Frontal cortex (tissue), 4 donors: ENCODE measurements at places on chromosomes 11 and 22.

GRCh38 chr11:79902493-79902892 is 461.7 kb upstream of the TENM4 start:
- DNase-seq: no peak

- DNase-seq: no peak
Measured at GRCh38 chr22:21582801-21583740, 15.6 kb downstream of the UBE2L3 start.

DNA sequence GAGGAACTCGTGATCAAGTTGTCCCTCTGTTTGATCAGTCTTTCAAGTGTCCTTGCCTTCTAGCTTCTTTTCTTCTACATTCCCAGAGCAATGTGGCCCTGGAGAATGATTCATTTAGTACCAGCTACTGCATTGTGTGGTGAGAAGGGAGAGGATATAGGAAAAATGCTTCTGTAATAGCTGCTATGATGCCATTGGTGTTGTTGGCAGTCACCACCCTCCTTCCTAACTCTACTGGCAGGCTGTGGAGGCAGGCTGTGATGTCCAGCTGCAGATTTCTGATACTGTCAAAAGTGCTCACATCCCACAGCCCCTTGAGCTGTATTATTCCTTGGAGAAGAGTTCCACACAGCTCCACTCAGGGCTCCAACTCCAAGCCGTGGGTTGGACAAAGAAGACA is 52.8 kb downstream of the ENDOD1 start:
- no peak for DNase-seq

GRCh38 chr11:124405581-124405980 is 6.8 kb upstream of the OR8B3 start:
- DNase-seq: no peak

GRCh38 chr11:125348141-125348651 is 147.9 kb downstream of the FEZ1 start:
- no peak for DNase-seq

DNA sequence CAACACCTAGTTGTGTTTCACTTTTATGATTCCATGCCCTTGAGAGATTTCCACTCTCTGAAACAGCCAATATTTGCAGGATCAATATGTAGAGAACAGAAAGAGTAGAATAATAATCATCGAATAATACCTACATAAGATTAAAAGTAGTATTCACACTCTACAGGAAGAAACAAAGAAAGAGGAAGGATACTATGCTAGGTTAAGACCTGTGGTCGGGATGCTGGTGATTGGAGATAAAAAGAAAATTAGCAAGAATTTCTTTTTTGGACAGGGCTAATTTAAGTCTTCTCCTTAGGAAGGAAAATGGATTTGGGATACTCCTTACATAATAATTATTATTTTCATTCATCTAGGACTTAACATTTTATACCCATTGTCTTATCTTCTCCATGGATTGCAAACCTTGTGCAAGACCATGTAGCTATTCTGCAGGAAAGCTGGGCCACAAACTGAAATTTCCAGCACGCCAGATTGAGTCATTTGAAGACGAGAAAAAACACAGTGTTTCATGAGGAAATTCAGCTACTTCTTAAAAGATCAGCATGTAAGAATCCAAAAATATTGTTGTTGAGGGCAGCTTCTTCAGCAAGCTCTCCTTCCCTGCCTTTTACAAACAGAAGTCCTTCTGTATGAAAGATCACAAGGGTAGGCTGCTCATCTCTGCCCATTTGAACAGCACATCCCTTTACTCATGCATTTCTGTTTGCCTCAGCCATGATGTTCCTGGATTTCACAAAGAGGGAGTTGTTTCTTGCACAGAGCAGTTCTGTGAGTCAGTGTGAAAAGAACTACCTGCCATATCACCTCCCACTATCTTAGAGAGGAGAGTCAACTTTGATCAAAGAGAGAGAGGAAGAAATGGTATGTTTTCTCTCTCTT is 90.7 kb downstream of the FAM76B start:
- DNase-seq: no peak

DNA sequence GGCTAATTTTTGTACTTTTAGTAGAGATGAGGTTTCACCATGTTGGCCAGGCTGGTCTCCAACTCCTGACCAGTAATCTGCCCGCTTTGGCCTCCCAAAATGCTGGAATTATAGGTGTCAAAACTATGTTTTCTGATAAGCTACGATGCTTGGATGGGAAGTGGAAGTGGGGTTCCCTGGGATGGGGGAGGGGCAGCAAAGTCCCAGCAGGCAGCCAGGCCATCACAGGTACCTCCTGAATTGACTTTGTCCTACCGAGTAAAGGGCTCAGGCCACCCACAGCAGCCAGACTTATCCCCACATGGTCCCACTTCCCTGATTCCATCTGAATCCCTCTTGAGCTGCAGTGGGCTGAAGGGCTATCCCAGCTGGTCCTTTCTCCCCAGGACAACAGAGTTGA is 6.9 kb downstream of the FTH1 start:
- DNase-seq: no peak

DNA sequence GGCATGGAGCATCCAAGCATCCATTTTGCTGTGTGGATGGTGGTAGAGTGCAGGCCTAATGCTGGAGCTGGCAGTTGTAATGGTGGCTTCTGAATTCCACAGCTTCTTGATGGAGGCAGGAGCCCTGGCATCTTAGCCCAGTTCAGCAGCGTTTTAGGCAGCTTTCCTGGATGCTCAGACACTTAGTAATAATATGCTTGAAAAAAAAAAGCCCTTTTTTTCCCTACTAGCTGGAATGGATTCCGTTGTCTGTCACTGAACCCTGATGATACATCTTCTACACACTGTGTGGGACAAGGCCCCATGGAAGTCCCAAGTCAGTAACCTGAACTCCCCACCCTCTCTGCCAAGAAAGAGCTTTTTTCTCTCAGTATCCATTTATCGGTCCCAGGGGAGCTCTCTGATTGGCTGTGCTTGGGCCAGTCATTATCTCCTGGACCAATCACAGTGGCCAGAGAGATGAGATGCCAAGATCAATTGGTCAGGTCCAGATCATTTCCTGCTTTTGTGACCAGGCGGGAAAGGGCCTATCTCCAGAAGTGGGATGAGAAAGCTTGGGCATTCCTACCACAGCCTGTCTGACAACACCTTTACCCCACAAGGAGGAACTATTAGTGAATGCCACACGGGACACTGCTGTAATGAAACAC is 34.2 kb downstream of the MCM5 start:
- no peak for DNase-seq

GRCh38 chr11:69497221-69497787 is 15.8 kb downstream of the LINC01488 start:
- DNase-seq: peak; percentile 50

- no peak for DNase-seq
Measured at GRCh38 chr11:103633068-103633788, 403.2 kb upstream of the DDI1 start.

DNA sequence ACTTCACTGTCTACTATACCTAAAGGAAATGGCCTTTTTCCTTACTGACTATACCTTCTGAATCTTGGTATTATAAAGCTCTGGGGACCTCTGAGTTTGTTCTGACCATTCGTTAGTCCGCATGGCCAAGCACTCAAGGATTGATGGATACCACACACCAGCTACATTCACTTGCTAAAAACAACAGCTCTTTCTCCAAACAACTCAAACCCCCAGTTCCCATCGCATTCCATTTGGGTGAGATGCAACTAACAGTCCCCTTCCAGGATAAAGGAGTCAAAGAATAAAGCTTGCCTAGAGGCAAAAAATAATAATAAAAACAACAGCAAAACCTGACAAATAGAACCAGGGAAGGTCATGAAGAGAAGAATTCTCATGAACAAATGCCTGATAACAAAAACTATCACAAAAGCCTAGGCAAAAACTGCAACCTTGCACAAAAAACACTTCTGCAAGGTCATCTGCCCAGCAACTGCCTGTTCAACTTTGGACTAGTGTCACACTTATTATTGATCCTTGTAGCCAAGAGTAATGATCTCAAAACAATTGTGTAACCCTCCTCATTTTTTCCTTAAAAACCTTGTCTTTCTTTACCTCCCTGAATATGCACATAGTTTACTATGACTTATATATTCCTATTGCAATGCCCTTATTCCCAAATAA is 139.0 kb upstream of the GUCY1A2 start:
- no peak for DNase-seq

DNA sequence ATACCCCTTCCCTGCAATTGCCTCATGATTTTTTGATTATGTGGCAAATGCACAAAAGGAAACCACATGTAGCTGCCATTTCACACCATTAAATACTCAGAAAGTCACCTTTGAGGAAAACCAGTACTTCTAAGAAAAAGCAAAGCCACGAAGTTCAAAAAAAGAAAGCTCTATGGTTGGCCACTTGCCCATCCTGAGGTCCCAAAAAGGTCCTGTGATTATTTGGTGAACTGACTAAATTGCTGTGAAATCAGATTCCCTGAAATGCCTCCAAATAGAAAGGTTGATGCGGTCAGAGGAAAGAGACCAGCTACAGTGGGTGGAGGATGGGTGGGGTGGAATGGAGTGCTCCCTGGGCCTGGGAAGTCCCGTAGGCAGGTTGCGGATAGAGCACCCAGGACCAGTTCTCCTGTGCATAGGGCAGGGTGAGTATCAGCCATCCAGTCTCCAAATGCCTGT is 26.9 kb downstream of the MRPL16 start:
- no peak for DNase-seq

DNA sequence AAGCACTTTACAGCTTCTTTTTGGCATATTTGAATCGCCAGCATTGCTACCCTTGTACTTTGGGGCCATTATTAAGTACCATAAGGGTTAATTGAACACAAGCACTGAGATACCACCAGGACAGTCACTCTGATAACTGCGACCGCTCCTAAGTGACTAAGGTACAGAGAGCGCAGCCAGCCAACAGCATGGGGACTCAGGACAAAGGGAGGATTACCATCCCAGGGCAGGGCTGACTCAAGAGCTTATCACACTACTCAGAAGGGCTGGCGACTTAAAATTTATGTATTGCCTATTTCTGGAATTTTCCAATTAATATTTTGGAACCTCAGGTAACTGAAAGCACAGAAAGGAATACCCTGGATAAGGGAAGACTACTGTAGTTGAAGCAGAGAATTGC is 479 bp downstream of the ZNF280A start:
- no peak for DNase-seq

DNA sequence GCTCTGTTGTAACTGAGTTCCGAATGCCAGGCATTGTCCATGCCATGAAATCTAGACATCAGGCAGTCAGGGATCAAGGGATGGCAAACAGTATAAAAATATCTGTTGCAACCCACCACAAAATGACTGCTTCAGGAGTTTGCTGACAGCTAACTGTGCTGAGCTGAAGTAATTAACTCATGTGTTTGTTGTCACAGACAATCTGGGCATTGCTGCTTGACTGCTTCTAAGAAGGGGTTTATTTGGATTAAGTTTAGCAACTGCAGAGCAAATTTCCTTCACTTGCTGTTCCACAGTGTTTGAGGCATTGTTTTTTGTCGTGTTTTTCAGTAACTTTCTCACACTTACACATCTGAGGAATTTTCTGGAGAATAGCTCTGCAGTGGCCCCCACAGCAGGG is 30.4 kb downstream of the BSX start:
- no peak for DNase-seq

- DNase-seq: no peak
Measured at GRCh38 chr11:21811572-21811971, 381.3 kb upstream of the ANO5 start.

- DNase-seq: no peak
Measured at GRCh38 chr11:119373059-119373920, 8.2 kb downstream of the USP2 start.

- no peak for DNase-seq
Measured at GRCh38 chr11:23620617-23621016, 760.3 kb upstream of the CCDC179 start.

DNA sequence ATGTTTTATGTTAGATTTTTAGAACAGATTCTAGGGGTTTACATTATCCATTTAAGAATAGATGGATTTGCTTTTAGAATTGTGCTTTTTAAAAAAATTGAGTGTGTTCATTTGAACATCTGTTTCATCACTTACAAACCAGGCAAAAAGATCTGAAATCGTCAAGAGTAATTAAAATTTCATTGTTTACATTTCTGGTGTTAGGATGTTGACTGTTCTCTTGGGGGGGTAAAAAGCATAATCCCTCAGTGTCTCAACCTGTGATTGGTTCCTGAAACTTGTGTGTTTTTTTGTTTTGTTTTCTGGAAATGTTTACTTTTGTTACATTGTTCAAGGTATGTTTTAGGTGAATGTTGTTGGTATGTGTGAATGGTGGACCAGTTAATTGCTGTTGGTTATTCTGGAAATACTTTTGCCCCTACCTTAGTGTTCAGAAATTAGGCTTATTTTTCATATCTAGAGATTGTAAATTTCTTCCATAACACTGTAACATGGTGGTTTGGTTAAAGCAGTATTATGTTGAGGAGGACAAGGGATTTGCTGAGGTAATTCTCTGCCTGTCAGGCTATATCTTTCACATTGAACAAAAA is 4.8 kb downstream of the PCF11 start:
- no peak for DNase-seq

GRCh38 chr22:47022475-47022874 is 260.0 kb downstream of the TBC1D22A start:
- no peak for DNase-seq

- peak; percentile 5 for DNase-seq
Measured at GRCh38 chr11:83835423-83835822, 549.3 kb upstream of the CCDC90B start.

- DNase-seq: peak; percentile 44
Measured at GRCh38 chr11:87290304-87290922, 252.7 kb downstream of the TMEM135 start.

GRCh38 chr11:73314117-73314961 is 6.3 kb downstream of the ARHGEF17 start:
- DNase-seq: peak; percentile 65

- no peak for DNase-seq
Measured at GRCh38 chr11:60455531-60456042, at the start of gene MS4A1. Gene MS4A1, plus strand, starts transcription at chr11:60455847. Its CDS starts 6,528 bp downstream, at chr11:60462375.

DNA sequence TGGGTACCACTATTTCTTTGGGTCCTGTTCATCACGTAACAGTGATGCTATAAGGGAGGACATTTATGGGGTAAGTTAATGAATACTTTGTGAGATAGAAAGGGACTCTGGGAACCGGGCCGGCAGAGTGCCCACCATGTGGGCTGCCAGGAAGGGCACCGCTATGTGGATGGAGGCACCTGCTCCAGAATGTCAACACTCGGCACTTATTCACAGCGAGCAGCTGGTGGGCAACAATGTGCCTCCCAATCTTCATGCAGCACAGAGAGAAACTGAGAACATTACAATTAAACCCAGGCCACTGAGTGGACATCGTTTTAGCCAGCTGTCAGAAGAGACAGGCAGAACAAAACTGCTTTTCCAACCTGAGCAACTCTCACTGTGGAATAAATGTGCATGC is 15.8 kb upstream of the ELFN2 start:
- no peak for DNase-seq

- peak; percentile 78 for DNase-seq
Measured at GRCh38 chr22:27801616-27802345, at the start of gene MN1. Gene MN1, minus strand, starts transcription at chr22:27801756. Its CDS starts 1,213 bp downstream, at chr22:27800543.

- DNase-seq: no peak
Measured at GRCh38 chr22:43018615-43019014, 3.7 kb upstream of the PACSIN2 start.
